ENCODE measurements at places on chromosomes 5 and 9.

- DNase-seq = no peak
These were observed 271.1 kb upstream of the IRX1 start for GRCh38 chr5:3324421-3325101.

DNA sequence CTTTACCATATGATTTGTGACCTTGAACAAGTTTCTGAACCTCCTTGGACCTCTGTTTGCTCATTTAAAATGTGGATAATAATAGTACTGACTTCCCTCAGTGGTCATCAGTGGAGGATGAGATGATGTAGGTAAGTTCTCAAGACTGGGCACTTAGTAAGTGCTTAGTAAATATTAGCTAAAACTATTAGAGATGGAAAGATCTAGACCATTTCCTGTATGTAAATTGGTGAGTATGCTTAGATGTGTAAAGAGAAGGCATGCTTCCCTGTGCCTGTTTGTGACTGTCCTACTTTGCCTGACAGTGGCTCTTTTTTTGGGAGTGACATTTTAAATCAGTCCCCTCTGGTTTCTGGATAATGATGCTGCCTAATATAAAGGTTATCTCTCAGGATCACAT lies 288.1 kb downstream of the GABRB2 start:
- DNase-seq = no peak

- no peak for DNase-seq
These were observed 194.3 kb downstream of the PALM2AKAP2 start for GRCh38 chr9:109974143-109974917.

DNA sequence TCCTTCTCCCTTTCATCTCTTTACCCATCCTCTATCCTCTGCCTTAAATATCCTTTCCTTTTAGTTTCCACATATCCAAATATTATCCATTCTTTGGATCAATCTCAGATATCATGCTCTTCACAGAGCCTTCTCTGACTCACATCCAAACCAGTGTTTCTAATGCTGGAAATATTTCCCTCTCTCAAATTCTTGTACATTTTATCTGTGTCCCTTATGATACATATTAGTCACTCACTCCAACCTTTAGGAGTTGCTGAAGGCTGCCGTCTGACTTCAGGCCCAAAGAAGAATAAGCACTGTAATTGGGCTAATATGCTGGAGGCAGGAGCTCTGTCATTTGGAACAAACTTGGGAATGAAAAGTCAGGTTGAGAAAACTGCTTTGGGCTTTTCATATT lies 156.4 kb upstream of the RUSC2 start:
- no peak for DNase-seq

GRCh38 chr5:37569466-37569865 lies 190.3 kb downstream of the WDR70 start:
- no peak for DNase-seq

GRCh38 chr5:143596824-143597223 lies 193.3 kb upstream of the NR3C1 start:
- no peak for DNase-seq

DNA sequence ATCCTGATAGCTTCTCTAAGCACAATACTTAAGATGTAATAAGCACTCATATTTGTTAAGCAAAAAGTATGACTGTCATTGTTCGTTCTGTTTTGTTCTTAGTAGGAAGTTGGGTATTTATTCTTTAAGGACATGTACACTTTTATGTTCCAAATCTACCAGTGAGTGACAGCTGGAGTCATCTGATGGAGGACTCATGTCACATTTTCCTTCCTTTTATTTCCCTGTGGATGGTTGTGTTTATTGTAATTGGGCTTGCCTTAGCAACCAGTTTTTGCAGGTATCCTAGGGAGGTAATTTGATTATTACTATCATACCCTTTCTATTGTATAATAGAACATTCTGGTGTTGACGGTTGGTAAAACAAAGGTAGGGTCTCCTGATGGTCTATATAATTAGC lies 145.7 kb downstream of the ZSWIM6 start:
- DNase-seq = peak; percentile 5

DNA sequence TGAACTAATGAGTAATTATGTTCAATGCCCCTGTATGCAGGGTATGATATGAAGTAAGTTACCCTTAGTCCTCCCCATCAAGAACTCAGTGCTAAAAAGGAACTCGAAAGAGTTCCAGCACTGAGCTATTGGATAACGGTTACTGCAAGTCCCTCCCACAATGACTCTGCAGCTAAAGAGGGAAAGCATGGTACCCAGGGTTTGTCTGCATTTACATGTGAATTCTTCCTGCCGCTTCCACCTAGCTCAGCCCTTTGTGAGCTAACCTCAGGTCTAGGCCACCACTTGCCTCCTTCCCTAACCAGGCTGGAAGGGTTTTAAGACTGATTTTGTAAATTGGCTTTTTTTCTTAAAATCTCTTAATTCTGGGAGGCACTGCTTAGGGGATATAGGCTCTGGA lies 376.8 kb downstream of the EBF1 start:
- no peak for DNase-seq

- DNase-seq = no peak
These were observed 127.9 kb downstream of the PIK3R1 start for GRCh38 chr5:68343421-68343826.

- DNase-seq = no peak
These were observed 10.1 kb downstream of the CAMK2A start for GRCh38 chr5:150279330-150280020.
